ENCODE measurements at places on chromosomes 7 and 10. TPM values are rescaled to one million over a fixed set of nuclear protein-coding genes. Genes with fewer than 3 reads are reported as not detected.

Gene NCF1
- total RNA-seq = not detected

Gene ZNF503
- total RNA-seq = 4.1 TPM

Gene EPHB4
- 84.2 TPM for total RNA-seq

DNA sequence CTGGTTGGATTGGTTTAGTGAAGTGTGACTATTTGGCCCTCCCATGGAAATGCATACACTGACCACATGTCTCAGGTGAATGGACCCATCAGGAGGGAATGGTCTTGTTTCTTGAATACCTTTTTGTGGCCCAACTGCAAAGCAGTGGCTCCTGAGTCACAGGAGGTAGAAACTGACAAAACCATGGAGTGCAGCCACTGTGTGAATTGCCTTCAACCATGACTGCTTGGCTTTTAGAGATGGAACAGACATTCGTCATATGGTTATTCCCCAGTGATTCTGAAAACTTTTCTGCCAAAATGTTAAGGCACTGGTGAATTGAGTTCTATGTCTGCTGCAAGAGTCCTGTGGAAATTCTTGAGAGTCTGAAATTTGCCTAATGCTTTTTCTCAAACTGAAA, 64.7 kb downstream of the CDK14 start:
- no peak for DNase-seq

DNA sequence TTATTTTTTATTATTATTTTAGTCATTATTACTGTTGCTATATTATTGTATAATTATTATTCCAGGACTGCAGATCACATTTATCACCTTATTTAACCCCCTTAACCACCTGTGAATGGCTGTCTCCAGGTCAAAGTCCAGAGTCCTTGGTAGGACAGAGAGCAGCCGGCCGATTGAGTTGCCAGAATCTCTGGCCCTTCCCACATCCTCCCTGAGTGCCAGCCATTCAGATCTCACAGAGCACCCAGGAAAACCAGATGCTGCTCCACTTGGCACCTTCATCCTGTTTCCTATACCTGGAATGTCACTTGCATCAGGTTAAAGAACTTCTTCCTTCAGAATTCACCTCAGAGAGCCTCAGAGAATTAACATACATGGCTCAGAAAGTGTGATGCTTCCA, 101.1 kb downstream of the ELAPOR2 start:
- DNase-seq = no peak

DNA sequence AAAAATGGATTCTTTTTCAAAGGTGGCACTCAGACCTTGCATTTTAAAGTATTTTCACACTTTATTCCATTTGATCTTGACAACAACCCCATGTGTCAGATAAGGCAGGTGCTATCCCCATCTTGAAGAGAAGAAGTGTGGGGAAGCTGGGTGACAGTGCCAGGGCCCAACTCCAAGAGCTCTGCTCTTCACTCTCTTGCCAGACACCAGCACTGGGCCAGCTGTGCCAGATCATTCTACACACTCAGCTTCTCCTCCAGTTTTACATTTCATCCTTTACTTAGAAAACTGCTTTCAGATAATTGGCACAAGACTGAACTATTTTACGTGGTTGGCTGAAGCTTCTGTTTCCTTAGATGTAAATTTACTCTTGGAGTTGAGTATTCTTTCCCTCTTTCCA, 64.4 kb downstream of the ENO4 start:
- no peak for DNase-seq

DNA sequence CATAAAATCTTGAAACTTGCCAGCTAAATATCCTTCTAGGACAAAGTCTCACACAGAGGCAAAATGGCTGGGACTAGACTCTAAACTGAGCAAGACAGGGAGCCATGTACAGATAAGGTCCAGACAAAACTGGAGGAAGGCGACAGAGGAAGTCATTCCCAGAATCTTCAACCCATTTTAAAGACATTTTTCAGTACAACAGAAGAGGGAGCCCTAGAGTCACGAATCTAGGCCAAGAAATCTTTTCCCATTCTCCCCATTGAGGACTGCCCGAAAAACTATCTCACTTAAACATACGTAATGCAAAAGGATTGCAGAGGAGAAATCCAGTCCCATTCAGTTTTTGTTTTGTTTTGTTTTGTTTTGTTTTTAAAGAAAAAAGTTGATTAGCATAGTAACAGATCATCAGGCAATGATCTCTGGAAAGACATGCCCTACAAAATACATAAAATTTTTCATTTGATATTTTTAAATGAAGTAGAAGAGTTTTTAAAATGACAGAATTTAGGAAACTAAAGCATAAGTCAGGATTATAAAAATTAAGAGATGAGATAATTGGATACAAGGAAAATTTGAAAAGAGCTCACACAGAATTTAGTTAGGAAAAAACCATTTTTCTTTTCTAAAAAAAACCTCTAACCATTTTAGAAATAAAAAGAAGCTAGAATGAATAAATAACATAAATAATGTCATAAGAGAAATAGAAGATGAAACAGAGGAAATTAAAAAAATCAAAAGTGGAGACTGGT, 16.9 kb upstream of the PRF1 start:
- DNase-seq = peak; percentile 52

- no peak for DNase-seq
Observed at GRCh38 chr10:97200616-97201015, 14.9 kb upstream of the SLIT1 start.

GRCh38 chr7:94612661-94613060, 43.3 kb downstream of the SGCE start:
- peak; percentile 23 for DNase-seq

- DNase-seq = no peak
Observed at GRCh38 chr10:132145521-132146185, 41.1 kb upstream of the DPYSL4 start.

- no peak for DNase-seq
Observed at GRCh38 chr7:471191-471865, 48.3 kb downstream of the PDGFA start.

Gene CDHR1
- total RNA-seq = not detected

DNA sequence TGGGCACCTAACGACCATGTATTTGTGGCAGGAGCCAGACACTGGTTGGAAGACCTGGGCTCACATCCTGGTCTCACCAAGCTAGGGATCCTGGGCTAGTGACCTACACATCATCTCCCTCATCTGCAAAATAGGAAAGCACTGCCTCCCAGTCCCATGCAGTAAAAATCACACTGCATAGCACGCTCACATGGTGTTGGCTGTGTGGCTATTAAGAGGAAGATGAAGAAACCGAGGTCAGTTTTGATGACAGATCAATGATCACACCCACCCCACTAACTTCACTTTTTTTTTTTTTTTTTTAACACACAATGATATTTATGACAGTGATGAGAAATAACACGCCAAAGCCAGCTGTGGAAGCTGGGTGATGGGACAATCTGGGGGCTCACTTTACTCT, 146.5 kb downstream of the RNF216 start:
- no peak for DNase-seq

Gene GBX1
- not detected for total RNA-seq

Gene ASAH2B
- 3.3 TPM for total RNA-seq

Gene GDF2
- total RNA-seq = not detected

DNA sequence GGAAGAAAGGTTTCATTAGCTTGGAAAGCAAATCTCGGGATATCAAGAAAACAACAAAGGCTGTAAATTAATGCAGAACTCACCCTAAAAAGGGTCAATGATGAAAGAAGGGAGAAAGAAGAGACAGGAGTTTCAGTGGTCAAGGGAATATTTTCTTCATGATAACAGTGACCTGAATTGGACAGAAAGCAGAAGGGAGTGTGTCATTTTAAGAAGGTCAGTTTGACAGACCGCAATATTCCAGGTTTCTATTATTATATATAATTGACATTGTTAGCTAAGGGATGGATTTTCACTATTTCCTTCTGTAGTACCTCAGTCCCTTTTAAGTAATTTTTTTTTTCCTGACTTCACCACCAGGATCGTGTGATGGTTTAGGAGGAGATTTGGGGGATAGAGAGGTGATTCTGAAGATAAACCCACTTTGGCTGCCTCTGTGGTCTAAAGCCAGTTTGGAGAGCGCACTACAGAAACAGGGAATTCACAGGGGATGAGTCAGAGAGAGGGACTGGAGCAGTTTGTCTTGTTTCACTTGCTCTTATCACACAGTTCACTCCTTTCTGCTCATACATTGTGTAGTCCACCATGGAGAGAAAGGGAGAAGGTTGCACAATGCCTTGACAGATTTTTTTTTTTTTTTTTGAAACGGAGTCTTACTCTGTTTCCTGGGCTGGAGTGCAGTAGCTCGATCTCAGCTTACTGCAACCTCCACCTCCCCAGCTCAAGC, 417.9 kb downstream of the AUTS2 start:
- no peak for DNase-seq

Gene CLCN1
- total RNA-seq = not detected

Gene STEAP1B
- not detected for total RNA-seq

GRCh38 chr10:53978301-53978700, 822.7 kb downstream of the PCDH15 start:
- DNase-seq = no peak

Gene TEX47
- not detected for total RNA-seq

DNA sequence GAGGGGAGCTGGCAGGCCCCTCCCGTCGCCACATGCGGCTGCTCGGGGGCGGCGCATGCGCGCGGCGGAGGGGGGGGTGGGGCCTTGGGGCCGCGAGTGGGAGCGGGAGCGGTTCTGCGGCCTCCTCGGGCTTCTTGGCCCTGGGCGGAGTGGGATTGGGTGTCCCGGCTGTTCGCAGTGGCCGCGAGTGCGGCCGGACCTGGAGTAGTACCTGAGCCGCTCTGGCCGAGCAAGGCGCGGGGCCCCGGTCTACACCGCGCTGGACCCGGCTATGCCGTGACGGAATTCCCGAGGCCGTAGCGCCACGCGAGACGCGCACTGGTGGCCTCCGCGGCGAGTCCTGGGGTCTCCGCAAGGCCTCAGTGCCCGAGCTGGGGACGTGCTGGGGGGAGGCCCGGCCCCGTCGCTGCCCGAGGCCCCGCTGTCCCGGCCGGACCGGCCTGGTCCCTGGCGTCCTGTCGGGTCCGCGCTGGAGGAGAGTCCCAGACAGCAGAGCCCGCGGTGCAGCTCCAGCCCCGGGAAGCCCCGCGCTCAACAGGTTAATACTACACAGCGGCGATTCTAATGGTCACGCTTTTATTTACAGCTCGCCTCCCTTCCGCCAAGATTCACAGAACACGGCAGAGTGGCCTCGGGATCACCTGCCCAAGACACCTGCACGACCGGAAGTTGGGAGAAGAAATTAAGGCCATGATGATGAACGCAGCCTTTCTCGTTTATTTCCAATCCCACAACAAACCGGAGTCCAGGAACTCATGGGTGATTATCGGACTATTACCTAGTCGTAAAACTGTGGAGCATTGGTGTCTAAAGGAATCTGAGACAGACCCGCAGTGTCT, 671 bp upstream of the PAXIP1 start:
- peak; percentile 77 for DNase-seq
